ENCODE measurements at places on chromosomes 11 and 22. TPM values are rescaled to one million over a fixed set of nuclear protein-coding genes. Genes with fewer than 3 reads are reported as not detected.

- no peak for DNase-seq
These were observed 1.8 kb downstream of the CDC42EP2 start for GRCh38 chr11:65316227-65317024.

Gene FADS3
- 16.8 TPM for total RNA-seq

DNA sequence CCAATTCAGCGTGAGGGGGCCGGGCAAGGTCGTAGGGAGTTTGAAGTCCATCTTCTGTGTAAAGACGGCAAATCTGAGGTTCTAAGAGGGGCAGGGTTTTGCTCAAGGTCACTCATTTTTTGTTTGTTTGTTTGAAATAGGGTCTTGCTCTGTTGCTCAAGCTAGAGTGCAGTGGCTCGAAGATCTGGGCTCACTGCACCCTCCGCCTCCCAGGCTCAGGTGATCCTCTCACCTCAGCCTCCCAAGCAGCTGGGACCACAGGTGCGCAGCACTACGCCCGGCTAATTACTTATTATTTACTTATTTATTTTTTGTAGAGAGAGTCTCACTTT, 355 bp upstream of the AP1B1 start:
- no peak for DNase-seq

GRCh38 chr11:34869425-34869824, 46.8 kb downstream of the APIP start:
- DNase-seq: no peak

Gene MRGPRE
- total RNA-seq: not detected

DNA sequence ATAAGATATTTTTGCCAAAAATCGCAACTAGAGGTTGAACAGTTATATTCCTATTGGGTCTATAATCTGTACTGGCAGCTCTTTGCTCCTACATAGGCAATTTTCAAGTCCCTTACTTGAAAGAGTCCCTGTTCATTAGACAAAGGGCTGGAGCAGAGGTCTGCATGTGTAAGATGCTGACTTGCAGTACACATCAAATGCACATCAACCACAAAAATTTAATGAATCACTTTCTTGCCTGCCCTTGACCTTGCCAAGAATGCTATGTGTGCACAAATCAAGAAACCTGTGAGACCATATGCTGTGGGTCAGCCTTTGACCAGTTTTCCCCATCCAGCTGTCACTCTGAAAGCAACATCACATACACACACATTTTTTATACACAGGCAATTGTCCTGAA, 661.5 kb downstream of the LRRC4C start:
- DNase-seq: no peak

DNA sequence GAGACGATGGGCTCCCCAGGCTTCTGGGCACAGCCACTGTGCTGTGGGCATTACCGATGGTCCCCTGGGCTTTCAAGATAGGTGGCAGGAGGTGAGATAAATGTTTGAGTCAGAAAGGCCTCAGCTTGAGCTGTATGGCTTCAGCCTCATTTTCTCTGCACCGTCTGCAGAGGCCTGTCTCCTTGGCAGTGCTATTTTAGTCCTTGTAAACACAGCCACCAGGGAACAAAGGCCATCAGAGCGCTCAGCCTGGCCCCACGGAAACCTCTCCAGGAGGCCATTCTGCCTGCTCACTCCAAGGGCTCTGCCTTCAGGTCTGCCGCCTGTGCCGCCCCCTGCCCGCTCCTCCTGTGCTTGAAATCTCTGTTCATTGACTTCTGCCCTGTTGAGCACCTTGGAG, 1424.9 kb downstream of the TBC1D22A start:
- no peak for DNase-seq

Gene CRYBB1
- total RNA-seq: not detected

Gene CLCF1
- 4.9 TPM for total RNA-seq

- DNase-seq: no peak
These were observed 40.1 kb downstream of the TRIM66 start for GRCh38 chr11:8642196-8642841.

GRCh38 chr22:28883917-28884746, 760 bp downstream of the ZNRF3 start:
- no peak for DNase-seq

Gene OTOG
- total RNA-seq: 0.06 TPM

- no peak for DNase-seq
These were observed 47.2 kb downstream of the KCNQ1OT1 start for GRCh38 chr11:2652333-2653197.

Gene ELP4
- total RNA-seq: 21.6 TPM

Gene PLAAT4
- not detected for total RNA-seq

- no peak for DNase-seq
These were observed 2.7 kb downstream of the PLXNB2 start for GRCh38 chr22:50304528-50305392.

DNA sequence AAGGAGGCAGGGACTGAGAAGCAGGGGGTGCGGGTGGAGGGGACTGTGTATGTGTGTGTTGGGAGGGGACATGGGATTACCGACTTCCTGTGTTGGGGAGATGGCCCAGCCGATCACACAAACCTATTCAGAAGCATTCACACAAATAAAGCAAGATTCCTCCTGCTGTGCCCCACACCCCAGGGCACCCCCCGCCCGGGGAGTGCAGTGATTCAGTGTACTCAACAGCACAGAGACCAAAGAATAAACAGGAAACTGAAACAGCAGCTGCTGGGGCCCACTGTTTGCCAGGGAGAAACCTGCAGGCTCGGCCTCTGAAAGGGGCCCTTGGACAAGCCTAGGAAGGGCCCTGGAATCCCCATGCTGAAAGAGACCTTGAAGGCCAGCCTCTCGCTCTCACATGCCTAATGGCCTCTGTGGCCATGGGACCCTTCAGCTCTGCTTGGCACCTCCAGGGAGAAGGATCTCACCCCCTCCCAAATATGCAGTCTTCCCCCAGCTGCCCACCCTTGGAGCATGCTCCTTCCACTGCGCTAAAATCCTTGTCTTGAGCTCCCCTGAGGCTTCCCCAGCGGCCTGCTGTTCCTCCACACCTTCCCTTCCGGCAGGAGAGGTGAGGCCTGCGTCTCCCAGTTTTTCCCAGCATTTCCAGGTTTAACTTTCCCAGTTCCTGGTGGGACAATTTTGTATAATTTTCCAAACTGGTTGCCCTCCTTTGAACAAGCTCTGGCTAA, 72.9 kb downstream of the CSNK2A3 start:
- DNase-seq: no peak

Gene P4HA3
- 7.4 TPM for total RNA-seq

Gene DENND6B
- 0.81 TPM for total RNA-seq

DNA sequence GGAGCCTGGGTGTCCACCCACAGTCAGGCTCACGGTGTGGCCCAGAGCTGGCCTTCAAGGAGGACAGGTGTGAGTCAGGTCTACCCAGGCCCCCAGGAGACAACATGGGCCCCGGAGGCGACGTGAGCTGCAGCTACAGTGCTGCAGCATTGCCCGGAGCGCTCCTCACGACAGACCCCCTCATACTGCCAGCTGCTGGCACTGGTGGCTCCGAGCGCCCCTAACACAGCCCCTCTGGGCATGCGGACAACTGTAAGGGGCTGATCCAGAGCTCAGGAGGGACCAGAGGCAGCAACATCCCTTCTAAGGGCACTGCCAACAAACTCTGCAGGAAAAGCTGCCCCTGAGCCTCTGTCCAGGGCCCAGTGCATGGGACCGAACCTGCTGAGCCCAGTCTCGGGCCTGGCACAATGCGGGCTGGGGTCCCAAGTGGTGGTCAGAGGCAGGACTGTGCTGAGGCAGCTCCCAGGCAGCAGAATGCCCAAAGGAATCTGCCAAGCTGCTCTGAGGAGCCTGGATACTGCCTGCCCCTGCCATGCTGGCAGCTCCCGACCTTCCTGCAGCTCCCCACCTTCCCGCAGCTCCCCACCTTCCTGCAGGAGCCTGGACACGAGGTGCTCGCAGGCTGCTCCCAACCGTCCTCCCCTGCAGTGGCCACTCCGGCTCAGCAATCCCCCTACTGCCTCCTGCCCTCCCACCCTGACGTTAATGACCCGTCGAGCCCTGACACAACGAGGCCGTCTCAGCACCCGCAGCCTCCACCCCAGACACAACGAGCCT, 15.1 kb downstream of the CHID1 start:
- no peak for DNase-seq

Measured in NCI-H460 (cell line).